NCI-H1048 (cell line): ENCODE measurements at places on chromosomes 11 and 22.

GRCh38 chr11:118915941-118916841 lies 9.5 kb downstream of the BCL9L start:
- no peak for DNase-seq

GRCh38 chr11:135008001-135008405 lies 596.0 kb upstream of the B3GAT1 start:
- DNase-seq, result no peak

DNA sequence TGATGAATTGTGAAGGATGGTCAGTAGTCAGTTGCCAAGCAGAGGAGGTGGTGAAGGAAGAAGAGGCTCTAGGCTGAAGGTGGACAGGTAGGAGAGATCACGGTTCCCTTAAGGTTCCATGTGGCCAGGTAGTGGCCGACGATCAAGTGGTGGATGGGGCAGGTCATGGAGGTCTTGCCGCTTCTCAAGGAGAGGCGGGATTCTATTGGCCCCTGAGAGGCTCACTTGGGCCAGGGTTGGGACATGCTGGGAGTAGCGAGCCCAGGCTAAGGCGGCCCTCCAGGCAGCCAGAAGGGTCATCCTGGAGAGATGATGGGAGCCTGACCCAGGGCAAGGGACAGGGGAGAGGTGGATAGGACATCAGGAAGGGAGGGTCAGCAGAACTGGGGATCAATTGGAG lies 20.9 kb upstream of the TMPRSS4 start:
- no peak for DNase-seq

GRCh38 chr22:45511847-45512261 lies 9.2 kb downstream of the FBLN1 start:
- no peak for DNase-seq

- no peak for DNase-seq
Observed at GRCh38 chr11:123069908-123070821, 8.2 kb upstream of the HSPA8 start.

DNA sequence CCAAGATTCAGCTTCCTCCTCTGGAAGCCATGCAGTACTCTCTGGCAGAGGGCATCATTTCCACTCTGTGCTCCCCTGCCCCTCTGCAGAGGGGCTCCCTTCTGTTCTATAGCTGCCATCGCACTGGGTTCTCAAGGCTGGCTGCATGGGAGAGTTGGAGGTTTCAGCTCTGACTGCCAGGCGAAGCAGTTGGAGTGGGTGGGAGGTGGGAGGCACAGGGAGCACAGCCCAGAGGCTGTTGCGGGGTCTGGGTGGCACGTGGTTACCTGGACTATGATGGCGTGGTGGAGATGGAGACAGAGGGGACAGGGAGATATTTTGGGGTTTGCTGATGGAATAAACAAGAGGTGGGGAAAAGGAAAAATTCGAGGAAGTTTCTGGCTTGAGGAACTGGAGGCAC lies 4.8 kb downstream of the PMM1 start:
- DNase-seq, result no peak
